ENCODE measurements at places on chromosomes 5 and 9. TPM values are rescaled to one million over a fixed set of nuclear protein-coding genes. Genes with fewer than 3 reads are reported as not detected.

IRF1 gene
- 24.7 TPM for total RNA-seq

CCNJL gene
- total RNA-seq, result 0.12 TPM

MEIKIN gene
- total RNA-seq, result not detected

SLC46A2 gene
- not detected for total RNA-seq

CDKN2B-AS1 gene
- 4.1 TPM for total RNA-seq

CCNI2 gene
- total RNA-seq, result not detected

SLC25A2 gene
- total RNA-seq, result 0.50 TPM

DAB2 gene
- 106 TPM for total RNA-seq

ARHGEF37 gene
- 1.5 TPM for total RNA-seq

SQSTM1 gene
- 1,425 TPM for total RNA-seq

CCDC192 gene
- total RNA-seq, result not detected

DND1 gene
- total RNA-seq, result 0.33 TPM

NR4A3 gene
- 0.25 TPM for total RNA-seq

INSL6 gene
- not detected for total RNA-seq

RCL1 gene
- 11.2 TPM for total RNA-seq

APC gene
- total RNA-seq, result 80.6 TPM

IL13 gene
- not detected for total RNA-seq

SPAG8 gene
- 1.3 TPM for total RNA-seq

DRD1 gene
- not detected for total RNA-seq

ECM2 gene
- total RNA-seq, result 1.00 TPM

MYO10 gene
- 39.6 TPM for total RNA-seq

PCDHGB1 gene
- 0.44 TPM for total RNA-seq

NTNG2 gene
- 3.5 TPM for total RNA-seq

SV2C gene
- not detected for total RNA-seq

ARID3C gene
- total RNA-seq, result 0.22 TPM

PCA3 gene
- under 0.01 TPM for total RNA-seq

NOP16 gene
- total RNA-seq, result 20.0 TPM

MARCHF11 gene
- not detected for total RNA-seq

RANBP17 gene
- 12.3 TPM for total RNA-seq

CTSV gene
- 0.89 TPM for total RNA-seq

DMRT1 gene
- total RNA-seq, result not detected

Measured in uterine smooth muscle cell (primary cell).